ENCODE measurements at places on chromosomes 5 and 9.

DNA sequence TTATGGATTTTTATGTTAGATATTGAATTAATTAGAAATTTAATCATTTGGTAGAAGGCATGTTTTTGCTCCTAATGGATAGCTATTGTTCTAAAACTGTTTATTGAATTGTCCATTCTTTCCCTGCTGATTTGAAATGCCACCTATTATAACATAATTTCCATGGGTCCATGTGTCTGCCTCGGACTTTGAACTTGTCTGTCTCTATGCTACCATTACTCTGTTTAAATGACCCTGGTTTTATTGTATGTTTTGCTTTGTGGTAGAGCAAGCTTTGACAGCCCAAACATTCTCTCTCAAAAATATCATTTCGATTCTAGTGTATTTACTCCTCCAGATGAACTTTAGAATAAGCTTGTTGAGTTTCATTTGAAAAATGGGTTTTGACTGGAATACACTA lies 120.6 kb downstream of the ARHGEF28 start:
- no peak for DNase-seq

DNA sequence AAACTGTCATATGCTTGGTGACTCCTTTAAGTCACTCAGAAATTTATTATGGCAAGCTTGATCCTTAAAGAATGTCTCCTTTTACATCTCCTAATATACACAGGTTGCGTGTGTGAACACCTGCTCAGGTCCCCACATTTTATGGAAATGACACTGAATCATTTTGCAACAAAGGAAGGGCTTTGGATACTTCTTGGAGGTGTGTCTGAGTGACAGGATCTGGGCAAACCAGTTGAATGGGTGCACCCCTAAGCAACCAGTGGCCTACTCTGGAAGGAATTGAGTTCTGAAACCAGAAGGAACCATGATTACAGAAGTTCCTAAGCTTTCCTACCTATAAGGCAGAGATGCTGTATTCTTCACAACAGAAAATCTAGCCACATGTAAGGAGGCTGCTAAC lies 483.9 kb upstream of the KLF4 start:
- no peak for DNase-seq

DNA sequence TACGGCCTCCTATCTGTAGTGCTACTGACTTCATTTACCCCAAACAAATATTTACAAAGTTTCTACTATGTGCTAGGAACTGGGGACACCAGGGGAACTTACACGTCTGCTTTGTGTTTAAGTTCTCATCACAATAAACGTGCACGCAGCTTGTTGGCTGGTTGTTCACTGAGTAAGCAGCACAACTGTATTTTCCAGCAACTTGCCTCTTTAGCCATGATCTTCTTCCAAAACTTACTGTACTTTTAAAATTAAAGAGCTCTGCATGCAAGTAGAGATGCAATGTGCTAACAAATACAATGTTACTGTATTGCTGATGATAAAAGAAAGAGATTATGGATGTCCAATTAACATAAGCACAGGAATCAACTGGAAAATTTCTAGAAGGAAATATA lies 62.8 kb downstream of the RAPGEF1 start:
- DNase-seq, result no peak

- DNase-seq, result no peak
Measured at GRCh38 chr5:22852807-22853660, at the start of gene CDH12. CDH12 (minus strand) TSS chr5:22853344.

GRCh38 chr9:2923766-2924379 lies 80.0 kb upstream of the PUM3 start:
- no peak for DNase-seq
